ENCODE measurements at places on chromosomes 4 and X.

GRCh38 chrX:111411557-111411956 is 435 bp downstream of the DCX start:
- no peak for DNase-seq

- DNase-seq: no peak
Measured at GRCh38 chr4:104489731-104490095, 5.0 kb downstream of the CXXC4 start.

DNA sequence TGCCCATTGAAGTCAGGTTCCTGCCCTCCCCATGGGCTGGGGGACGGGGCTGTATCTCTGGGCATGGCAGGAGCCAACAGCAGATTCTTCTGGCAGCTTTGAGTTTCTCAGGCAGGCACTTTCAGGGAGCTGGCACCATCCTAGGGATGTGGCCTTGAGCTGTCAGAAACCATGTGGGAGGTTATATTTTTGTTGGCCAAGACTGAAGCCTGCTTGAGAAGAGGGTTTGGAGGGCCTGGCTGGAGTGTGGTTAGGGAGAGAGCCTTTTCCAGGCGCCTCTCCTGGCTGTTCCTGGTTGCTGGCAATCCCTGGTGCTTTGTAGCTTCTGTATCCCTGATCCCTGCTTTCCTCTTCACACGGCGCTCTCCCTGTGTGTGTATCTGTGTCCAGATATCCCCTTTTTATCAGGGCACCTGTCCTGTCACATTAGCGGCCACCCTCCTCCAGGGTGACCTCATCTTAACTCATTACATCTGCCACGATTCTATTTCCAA is 30.6 kb upstream of the SORCS2 start:
- no peak for DNase-seq

GRCh38 chr4:95547715-95548471 is 880 bp downstream of the UNC5C start:
- no peak for DNase-seq

- no peak for DNase-seq
Measured at GRCh38 chr4:6178757-6179156, 21.6 kb downstream of the JAKMIP1 start.
